ENCODE measurements at places on chromosomes 1 and 21. TPM values are rescaled to one million over a fixed set of nuclear protein-coding genes. Genes with fewer than 3 reads are reported as not detected.

DNA sequence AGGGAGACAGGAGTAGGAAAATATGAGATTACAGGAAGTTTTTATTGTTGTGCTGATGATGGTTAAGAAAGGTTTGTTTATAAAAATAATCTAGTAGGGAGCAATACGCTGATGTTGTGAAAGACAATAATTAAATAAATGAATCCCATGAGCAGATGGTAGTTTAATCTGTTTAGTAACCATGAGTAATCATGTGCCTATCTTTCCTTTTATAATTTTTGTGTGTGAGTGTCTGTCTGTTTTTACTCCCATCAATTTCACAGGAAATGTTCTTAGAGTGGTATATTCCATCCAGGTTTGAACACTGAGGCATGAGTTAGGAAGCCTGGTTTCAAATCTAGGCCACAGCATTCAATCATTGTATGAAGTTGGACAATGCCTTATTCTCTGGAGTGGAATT is 180.5 kb downstream of the OLFM3 start:
- H3K4me3 ChIP-seq, result no peak overlapping the region
- H3K27ac ChIP-seq, result no peak overlapping the region
- H3K36me3 ChIP-seq, result no peaks in the 10 kb centered on the region
- H3K27me3 ChIP-seq, result no peaks in the 10 kb centered on the region
- H3K4me1 ChIP-seq, result no peaks in the 10 kb centered on the region

GRCh38 chr1:236516929-236517704 is 6.7 kb upstream of the LGALS8 start:
- no peak overlapping the region for H3K27ac ChIP-seq
- H3K36me3 ChIP-seq, result no peaks in the 10 kb centered on the region
- no peaks in the 10 kb centered on the region for H3K27me3 ChIP-seq
- no peak overlapping the region for H3K4me3 ChIP-seq

ARHGAP30 gene
- total RNA-seq, result not detected

GRCh38 chr1:154405747-154406571 is 816 bp downstream of the IL6R start:
- H3K36me3 ChIP-seq, result no peaks in the 10 kb centered on the region
- H3K27me3 ChIP-seq, result no peaks in the 10 kb centered on the region
- peaks cover 27% of the 10 kb centered on the region for H3K4me1 ChIP-seq
- peak overlapping the region; percentile 79 for H3K27ac ChIP-seq
- peak overlapping the region; percentile 78 for H3K4me3 ChIP-seq
- peak; percentile 96 for DNase-seq

- no peak overlapping the region for H3K4me3 ChIP-seq
- peak; percentile 60 for DNase-seq
- H3K36me3 ChIP-seq, result no peaks in the 10 kb centered on the region
- no peak overlapping the region for H3K27ac ChIP-seq
- H3K4me1 ChIP-seq, result peaks cover 20% of the 10 kb centered on the region
Observed at GRCh38 chr1:222331340-222331739, 216.6 kb downstream of the HHIPL2 start.

CNR2 gene
- total RNA-seq, result not detected

DNA sequence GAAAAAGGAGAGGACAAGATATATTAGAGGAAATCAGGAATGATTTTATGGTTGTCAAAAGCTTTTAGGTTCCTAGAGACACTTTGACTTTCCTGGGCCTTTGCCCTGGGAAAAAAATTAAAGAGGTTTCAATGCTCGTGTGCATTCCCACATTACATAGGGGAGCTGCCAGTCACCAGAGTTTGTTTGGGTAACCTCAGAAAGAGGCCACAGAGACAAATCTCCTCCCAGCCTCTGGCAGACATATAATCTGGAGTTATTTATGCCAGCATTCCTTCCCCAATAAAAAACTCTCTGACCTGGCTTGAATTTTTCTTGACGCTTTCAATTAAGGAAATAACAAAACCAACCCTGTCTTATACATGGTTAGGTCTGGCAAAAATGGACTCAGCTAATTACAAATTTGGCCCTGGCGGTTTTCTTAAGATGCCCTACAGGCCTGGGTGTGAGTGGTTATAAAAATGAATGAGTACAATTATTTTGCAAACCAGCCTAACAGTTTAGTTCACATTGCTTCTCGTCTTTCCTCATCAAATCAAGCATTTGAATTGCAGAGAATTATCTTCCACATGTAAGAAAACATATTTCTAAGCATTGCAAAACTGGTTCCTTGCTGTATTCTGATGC is 63.7 kb downstream of the WLS start:
- peaks cover 6% of the 10 kb centered on the region for H3K4me1 ChIP-seq
- no peaks in the 10 kb centered on the region for H3K27me3 ChIP-seq
- H3K4me3 ChIP-seq, result no peak overlapping the region
- H3K36me3 ChIP-seq, result no peaks in the 10 kb centered on the region
- H3K27ac ChIP-seq, result no peak overlapping the region
- DNase-seq, result no peak

GRCh38 chr1:201888282-201889089 is at the start of gene SHISA4:
TSS of gene SHISA4 (plus strand) at chr1:201888898. CDS start at chr1:201888995, 97 bp downstream.
- H3K36me3 ChIP-seq, result no peaks in the 10 kb centered on the region
- peak; percentile 76 for DNase-seq
- peak within 1 kb of the TSS; percentile 86 for H3K4me3 ChIP-seq
- peaks cover 21% of the 10 kb centered on the region for H3K4me1 ChIP-seq
- no peaks in the 10 kb centered on the region for H3K27me3 ChIP-seq

GRCh38 chr1:193185901-193186731 is at the start of gene B3GALT2:
TSS of gene B3GALT2 (minus strand) at chr1:193186613. CDS start at chr1:193181562, 5,051 bp downstream.
- peak; percentile 76 for DNase-seq
- peak within 1 kb of the TSS; percentile 72 for H3K4me3 ChIP-seq
- peaks cover 83% of the 10 kb centered on the region for H3K4me1 ChIP-seq
- no peaks in the 10 kb centered on the region for H3K27me3 ChIP-seq
- peak within 1 kb of the TSS; percentile 68 for H3K27ac ChIP-seq

- DNase-seq, result peak; percentile 10
- no peaks in the 10 kb centered on the region for H3K27me3 ChIP-seq
- H3K4me3 ChIP-seq, result no peak overlapping the region
- H3K4me1 ChIP-seq, result peaks cover 6% of the 10 kb centered on the region
- H3K36me3 ChIP-seq, result no peaks in the 10 kb centered on the region
Observed at GRCh38 chr21:41923631-41924367, 30.0 kb downstream of the C2CD2 start.

RNU1-2 gene
- not detected for total RNA-seq

SPRR1A gene
- not detected for total RNA-seq

All from GM23248 (cell line).